Effector CD4-positive, alpha-beta T cell (primary cell): ENCODE measurements at places on chromosomes 2 and 18.

DNA sequence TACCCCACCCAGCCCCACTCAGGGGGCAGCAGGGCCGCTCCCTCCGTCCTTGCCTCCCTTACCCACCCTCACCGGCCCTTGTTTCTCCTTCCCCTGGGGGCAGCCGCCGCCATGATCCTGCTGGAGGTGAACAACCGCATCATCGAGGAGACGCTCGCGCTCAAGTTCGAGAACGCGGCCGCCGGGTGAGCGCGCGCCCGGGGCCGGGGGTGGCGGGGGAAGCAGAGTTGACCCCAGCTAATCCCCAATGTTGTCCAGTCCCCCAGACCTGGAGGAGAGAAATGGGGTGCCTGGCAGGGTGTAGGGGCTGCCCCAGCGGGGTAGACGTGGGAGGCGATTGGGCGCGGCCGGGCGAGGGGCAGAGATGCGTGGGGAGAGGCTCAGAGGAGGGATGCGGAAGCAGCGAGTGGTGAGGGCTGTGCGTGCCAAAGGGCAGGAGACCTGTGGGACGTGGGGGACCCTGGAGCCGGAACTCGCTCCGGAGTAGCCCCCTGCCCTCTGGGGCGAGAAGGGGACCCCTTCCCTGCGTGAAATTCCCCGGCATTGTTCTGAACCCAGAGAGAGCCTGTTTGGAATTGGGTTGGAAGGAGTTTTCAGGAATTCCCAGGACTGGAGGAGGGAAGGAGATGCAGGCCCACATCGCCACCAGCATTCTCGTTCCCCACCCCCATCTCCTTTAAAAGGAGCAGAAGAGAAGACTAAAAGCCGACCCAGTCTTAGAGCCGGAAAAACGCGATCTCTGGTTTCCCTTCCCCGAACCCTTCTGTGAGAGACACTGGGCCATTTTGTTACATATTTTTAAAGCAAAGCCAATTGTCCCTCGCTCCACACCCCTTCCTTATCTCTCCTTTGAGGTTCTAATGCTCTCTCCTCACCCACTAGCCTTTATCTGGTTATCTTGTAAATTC, 625 bp downstream of the ARPC2 start:
- peak; percentile 51 for DNase-seq

GRCh38 chr2:608297-608696, 68.9 kb downstream of the TMEM18 start:
- no peak for DNase-seq

GRCh38 chr2:8580316-8581233, 101.3 kb upstream of the ID2 start:
- DNase-seq: no peak

DNA sequence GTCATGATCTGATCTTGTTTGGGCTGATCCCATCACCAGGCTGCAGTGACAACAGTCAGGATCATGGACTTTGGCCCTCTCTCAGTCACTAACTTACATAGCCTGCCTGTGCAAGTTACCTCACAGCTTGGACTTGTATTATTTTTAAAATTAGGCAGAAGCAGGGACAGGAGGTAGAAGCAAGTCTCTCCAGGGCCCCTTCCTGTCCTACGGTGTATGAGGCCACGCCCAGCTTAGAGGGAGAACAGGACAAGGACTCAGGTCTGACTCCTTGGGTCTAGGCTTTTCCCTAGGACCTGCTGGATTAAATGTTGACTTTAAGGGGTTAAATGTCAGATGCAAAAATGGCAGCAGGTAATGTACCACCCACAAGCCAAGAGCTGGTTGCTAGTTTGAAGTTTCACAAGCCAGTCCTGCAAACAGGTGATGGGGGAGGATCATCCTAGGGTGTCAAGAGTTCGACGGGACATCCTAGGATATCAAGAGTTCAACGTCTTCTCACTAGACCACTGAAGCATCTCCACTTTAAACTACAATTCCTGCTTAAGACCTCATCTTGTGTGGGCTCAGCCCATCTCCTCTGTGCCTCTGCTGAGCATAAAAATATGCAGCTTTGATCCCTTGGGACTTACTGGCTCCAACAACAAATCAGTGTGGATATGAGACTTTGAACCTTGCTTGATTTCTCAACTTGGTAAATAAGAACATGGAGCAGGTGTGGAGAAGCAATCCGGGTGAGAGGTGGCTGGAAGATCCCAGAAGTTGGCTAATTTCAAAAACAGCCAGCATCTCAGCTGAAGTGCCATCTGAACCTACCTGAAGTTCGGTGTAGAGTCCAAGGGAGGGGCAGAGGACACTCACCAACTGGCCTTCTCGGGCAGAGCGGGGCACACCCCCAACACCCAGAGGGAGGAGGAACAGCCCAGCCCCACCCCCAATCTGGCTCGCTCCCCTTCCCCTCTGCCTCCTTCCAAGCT, 39.5 kb downstream of the SFXN5 start:
- no peak for DNase-seq

DNA sequence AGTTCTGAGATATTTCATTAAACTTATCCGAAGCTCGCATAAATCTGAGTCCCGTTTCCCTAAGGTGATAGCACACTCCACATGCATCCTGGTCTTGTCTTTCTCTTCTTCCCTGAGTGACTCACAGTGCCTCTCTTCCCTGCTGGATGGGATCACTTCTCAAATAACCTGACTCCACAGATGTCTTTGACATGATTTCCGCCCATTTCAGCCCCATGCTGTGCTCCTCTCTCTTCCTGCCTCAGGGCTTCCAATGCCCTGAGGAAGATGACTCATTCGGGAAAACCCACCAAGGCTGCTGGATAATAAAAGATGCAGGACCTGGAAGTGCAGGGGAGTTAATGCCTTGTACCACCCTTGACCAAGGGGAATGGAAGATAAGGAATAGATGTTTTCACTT, 441.7 kb upstream of the SOX11 start:
- no peak for DNase-seq

DNA sequence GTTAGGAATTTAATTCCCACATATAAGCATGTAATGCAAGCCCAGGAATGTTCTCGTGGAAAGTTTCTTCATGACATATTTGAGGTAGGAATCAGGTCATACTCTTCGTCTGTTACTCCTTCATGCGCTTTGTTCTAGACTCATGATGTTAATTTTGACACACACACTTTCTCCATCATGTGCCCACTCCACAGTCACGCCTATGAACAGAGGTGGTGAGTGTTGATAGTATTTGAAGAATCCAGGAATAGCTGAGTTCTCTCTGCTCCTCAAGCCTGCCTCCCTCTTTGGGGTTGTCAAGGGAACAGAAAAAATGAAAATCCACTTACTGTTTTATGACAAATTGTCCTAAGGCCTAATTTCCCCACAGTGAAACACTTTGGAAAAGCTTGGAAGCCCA, 117.3 kb upstream of the SERPINE2 start:
- no peak for DNase-seq

- DNase-seq: no peak
Observed at GRCh38 chr2:7755879-7756278, 838.7 kb downstream of the RNF144A start.

DNA sequence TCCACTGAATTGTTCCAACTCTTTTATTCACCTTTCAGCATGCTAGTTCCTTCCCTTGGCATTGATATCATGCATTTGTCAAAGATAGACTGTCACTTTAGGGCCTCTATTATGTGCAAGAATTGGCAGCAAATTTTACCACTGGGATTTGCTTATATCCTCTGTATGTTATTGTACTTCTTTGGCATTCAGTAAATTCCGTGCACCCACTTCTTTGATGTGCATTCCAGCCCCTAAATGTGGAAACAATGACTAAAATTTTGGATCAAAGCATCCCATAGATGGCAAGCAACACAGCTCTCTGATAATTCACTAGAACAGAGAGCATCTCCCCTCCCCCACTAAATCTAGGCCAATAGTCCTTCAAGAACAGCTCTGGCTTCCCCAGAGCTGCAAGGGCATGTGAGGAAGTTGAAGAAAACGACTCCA, 399.0 kb upstream of the HNRNPA3 start:
- no peak for DNase-seq

GRCh38 chr2:174617718-174618117, 20.1 kb upstream of the WIPF1 start:
- DNase-seq: no peak

DNA sequence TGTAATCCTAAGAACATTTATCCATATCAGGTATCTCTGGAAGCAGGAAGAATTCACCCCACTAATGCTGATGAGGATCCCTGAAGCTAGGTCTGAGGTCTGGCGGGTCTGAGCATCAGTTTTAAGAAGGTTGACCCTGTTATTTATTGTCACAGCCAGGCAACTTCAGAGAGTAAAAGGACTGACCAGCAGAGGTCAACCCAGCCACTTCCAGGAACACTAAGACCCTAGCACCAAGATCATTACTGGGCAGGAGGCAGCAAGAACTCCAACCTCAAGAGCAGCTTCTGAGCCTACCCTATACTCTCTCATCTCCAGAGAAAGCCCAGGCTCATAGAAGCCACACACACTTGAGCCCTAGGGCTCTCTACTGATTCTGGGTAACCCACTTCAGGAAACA, 901.4 kb downstream of the DCDC2C start:
- DNase-seq: no peak

GRCh38 chr2:16351137-16351536, 314.5 kb downstream of the CYRIA start:
- no peak for DNase-seq

DNA sequence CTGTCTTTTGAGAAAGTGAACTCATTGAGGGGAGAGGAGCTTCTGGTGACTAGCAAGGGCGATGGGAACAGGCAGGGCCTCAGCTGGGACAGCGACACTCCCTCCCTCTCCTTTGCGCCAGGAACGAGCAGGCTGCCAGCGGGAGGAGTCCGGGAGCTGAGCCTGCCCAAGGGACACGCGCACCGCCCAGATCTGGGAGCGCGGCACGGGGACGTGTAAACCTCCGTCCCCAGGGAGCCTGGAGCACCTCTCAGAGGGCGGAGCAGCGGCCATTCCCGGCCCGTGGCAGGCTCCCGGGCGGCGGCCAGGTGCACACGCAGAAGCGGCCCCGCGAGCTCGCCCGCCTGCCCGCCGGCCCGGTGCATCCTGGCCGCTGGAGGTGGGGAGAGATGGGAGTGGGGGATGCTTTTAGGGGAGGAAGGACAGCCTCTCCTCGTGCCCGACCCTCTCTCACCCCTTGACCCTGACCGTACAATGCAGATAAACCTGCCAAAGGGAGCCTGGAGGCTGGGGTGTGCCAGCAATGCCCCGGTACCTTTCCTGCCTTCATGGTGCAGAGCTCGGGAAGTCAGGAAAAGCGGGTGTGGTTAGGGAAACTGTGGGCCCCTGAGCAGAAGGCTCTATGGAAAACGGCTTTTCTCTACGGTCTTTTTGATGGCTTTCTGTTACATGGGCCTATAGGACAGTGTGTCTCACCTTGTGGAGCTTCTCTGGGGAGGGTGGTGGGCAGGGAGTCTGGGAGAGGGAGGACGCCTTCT, 2.2 kb downstream of the AQP4 start:
- no peak for DNase-seq
